ENCODE measurements at places on chromosomes 16 and 17.

DNA sequence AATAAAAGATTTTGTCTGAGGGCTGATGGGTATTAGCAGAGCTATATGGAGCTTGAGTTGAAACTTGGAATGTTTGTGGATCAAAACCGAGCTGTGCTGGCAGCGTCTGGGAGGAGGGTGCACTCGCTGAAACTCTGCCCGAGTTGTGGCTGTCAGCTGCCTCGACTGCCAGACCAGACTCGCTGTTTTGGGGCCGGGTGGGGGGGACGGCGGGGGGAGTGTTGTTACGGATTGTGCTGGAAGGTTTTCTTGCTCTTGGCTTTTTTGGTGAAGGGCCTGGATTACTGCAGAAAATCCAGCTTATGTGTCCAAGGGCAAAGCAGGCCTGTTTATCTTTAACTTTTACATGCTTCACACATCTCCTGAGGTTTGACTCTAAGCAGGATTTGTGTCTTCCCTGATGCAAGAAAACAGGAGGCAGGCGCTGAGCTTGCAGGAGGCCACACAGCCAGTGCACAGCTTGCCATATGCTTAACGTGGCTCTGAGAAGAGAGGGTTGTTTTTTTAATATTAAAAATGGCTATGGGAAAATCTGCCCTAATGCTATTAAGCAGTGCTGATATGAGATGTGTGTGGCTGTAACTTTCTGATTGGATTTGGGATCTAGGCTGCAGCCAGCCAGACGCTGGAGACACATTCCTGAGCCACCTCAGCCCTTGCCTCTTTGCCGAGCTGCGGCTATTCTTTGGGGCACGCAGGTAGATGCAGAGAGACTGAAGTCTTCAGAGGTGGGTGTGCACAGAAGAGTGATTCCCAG lies 20.5 kb upstream of the RPTOR start:
- DNase-seq = no peak

- no peak for DNase-seq
Measured at GRCh38 chr17:61379457-61380216, 20.0 kb upstream of the TBX2 start.

GRCh38 chr17:49993423-49994060 lies 1.5 kb downstream of the DLX3 start:
- peak; percentile 71 for DNase-seq

DNA sequence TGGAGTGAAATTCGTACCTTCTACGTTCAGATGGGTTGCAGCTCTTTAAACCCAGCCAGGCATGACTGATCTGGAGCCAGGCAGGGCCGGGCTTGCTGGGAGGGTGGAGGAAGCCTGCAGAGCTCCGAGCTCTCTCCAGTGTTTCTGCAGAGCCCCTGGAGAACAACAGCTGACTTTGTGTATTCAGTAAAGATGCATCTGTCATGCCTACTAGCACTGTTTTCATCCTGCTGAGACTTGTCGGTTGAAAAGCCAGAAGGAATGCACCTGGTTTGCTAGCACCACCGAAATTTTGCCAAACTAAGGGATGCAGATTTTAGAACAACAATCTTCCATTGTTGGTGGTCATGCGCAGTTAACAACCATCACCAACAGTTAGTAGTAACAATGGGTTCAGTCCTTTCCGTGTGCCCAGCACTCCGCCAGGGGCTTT lies 22.4 kb upstream of the SCNN1B start:
- no peak for DNase-seq

DNA sequence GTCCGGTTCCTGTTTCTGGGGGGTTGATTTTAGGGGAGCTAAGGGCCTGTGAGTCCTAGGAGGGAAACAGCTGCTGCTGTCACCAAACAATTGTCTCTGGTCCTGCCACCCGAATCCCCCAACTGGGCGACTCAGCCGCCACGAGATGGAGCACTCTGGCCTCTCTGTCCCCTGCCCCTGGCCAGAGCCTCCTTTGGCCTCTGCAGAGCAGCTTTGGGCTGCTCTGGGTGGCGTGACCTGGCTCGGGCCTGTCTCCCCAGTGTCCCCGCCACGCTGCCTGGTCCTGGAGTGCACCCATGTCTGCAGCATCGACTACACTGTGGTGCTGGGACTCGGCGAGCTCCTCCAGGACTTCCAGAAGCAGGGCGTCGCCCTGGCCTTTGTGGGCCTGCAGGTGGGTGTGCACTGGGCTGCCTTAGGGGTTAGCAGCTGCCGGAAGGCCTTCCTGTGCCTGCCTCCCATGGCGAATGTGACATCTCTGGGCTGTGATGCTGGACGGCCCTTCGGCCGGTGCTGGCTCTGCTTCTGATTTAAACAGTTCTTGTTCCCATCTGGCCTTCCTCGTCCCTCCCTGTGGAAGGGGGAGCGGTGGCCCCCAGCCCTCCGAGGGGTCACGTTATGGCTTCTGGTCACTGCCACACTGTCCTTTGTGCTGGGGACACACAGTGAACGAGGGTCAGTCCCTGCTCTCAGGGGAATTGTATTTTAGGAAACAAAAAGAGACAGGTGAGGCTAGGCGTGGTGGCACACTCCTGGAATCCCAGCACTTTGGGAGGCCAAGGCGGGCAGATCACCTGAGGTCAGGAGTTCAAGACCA lies 11.6 kb upstream of the RNF213 start:
- DNase-seq = no peak

- peak; percentile 81 for DNase-seq
Measured at GRCh38 chr16:74695450-74696422, 4.9 kb downstream of the MLKL start.

DNA sequence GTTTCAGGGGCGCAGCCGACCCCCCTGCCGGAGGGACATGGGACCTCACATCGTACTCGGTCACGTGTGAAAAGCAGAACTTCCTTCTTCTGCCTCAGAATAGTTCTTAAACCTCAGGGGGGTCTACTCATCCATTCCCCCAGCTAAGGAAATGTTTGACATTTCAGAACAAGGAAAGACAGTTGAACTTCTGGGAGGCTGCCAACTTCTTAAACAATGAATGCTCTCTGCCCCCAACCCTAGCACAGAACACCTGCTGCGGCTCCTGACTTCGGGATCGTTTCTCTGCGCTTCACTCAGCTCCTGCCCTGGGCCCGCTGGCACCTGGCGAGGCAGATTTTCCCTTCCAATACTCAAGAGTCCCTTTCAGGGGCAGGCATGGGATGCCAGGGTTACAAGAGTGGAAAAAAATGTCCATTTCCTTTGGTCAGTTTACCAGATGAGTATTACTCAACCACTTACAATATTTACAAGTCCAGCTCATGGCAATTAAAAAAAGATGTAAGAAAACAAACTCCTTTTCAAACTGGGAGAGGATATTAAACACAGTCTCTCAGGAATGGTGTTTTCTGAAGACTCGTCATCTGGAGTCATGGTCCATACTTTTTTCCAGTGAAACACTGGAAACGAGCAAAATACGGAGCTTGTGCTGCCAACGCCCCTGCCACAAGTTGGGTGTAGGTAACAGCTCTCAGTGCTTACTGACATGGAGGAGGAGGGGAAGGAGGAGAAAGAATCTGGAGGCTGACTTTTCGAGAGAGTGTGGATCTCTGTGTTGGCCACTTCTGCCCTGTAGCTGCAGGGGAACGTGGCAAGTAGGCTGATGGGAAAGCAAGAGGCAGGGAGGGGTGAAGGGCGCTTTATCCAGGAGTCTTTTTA lies 235.7 kb downstream of the NTN1 start:
- DNase-seq = no peak

DNA sequence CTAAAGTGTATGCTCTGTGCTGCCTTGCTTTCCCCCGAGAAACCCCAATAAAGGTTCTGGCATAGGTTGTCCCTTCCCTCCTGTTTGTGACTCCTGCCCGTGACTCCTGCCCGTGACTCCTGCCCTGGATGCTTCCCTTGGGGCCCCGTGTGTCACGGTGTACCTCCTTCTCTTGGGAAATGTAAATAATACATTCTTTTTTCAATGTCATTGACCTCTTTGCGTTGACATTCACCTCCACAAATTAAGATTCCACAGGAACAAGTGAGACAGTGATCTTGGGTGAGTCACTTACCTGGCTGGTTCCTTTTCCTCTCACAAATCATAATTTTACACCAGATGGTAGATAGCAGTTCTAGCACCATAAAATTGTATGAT lies 632 bp downstream of the CCL15 start:
- no peak for DNase-seq

- no peak for DNase-seq
Measured at GRCh38 chr17:29256735-29257466, 10.2 kb downstream of the CRYBA1 start.

GRCh38 chr17:49875685-49876084 lies 27.8 kb upstream of the TAC4 start:
- no peak for DNase-seq

DNA sequence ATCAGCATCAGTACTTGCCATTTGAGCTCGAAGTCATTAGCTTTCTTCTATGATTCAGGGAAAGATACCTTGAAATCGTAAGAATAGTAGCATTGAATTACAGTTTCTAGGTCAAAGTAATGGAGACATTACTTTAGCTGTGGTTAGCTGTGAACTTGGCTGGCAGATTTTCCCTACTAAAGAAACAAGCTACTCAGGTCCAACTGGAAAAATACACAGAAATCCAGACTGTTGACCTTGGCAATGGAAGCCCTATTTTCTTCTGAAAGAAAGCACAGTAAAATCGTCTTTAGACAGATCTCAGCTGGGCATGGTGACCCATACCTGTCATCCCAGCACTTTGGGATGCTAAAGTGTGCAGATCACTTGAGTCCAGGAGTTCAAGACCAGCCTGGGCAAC lies 13.4 kb upstream of the DNAJA2 start:
- no peak for DNase-seq

DNA sequence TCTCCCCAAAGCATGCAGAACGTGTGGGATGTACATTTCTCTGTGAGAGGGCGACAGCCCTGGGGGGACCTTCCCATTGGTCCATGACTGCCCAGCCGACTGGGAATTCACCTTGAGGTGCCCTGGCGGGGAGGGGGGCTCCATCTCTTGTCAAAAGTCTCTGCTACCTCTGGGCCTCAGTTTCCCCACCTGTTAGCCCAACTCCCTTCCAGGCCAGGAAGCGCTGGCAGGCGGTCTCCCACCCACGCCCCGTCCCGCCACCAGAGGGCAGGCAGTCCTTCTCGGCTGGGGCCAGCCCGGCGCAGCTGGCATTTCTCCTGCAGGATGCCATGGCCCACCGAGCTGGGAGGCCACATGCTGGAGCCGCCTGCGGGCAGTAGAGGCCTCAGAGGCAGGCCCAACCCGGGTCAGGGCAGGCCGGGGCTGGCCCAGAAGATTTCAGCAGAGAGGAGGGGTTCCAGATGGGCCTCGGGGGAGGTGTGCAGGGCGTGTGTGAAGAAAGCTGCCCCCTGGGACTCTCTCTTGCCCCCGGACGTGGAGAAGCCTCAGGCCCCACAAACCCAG lies 16.6 kb downstream of the CD7 start:
- DNase-seq = peak; percentile 87

- DNase-seq = no peak
Measured at GRCh38 chr16:6510261-6510660, 822.4 kb upstream of the RBFOX1 start.

DNA sequence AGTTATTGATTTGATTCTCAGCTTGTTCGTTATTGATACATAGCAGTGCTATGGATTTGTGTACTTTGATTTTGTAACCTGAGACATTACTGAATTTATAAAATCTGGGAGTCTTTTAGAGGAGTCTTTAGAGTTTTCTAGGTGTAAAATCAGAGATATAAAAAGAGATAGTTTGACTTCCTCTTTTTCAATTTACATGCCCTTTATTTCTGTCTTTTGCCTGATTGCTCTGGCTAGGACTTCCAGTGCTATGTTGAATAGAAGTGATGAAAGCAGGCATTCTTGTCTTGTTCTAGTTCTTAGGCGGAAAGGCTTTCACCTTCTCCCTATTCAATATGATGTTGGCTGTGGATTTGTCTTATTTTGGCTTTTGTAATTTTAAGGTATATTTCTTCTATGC lies 106.2 kb downstream of the PHKB start:
- DNase-seq = no peak

- no peak for DNase-seq
Measured at GRCh38 chr16:1295465-1295864, 14.0 kb upstream of the UBE2I start.

DNA sequence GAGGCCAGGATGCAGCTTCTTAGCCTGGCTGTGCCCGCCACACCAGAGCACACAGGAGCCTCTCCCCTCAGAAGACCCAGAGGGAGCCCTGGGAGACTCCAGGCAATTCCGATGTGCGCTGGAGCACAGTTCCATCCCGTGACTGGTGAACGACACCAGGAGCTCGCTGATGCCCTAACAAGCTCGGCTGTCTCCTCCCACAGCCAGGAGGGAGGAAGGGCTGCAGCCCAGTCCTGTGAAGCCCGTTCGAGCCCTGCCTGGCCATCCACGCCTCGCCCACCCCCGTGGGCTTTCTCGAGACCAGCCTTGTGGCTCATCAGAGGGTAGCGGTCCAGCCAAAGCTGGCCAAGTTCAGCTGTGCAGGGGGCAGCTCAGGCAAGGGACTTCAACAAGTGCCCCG lies 21.8 kb upstream of the RASD1 start:
- no peak for DNase-seq

DNA sequence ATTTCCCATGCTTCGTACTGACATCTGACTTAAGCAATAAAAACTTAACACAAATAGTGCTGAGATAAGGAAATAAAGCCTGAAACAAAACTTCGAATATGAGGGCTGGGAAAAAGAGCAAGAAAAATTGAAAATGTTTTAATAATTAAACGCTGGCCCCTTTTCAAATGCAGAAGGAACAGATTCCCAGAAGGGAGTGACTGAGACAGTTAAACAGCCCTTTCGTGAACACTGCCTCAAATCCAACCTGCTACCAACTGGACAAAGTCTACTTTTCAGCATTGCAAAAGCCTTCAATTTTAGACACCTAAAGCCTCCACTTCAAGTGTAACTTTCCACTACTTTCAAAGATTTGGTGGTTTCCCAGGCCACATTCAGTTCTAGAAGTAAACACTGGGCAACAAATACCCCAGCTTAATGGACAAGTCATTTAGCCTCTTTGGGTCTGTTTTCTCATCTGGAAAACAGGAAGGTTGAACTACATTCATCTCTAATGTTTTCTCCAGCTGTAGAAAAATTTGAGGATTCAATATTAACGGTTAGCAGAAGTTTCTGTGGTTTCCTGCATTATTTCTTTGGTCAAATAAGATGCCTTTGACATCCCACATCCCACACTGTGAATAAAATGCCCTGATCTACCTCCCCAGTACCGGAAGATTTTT lies 11.8 kb downstream of the RFFL start:
- no peak for DNase-seq

GRCh38 chr17:42678951-42679491 lies 2.2 kb upstream of the PLEKHH3 start:
- DNase-seq = peak; percentile 80

- DNase-seq = peak; percentile 79
Measured at GRCh38 chr17:4950075-4950745, 709 bp upstream of the ENO3 start.

DNA sequence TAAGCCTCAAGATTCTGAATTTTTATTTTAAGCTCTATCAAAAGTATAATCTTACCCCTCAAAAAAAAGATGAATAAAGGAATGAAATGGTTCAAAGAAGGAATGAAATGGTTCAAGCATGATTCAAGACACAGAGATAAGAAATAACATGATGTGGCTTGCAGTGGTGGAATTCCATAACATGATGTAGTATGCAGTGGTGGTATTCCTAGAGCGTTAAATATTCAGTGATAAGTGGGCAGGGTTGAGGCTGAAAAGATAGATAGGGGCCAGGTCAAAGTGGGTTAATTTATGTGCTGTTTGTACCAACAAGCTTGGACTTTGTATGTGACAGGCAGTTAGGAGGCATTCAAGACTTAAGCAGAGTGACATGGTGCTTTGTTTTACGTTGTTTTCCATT lies 29.6 kb downstream of the TNRC6A start:
- DNase-seq = no peak

Measured in activated effector memory CD4-positive, alpha-beta T cell treated with anti-CD3 and anti-CD28 coated beads, Interleukin-2, amount 50 U/mL, for 16 hours (primary cell).